Jurkat, Clone E6-1 (cell line): ENCODE measurements at places on chromosomes 16 and 17.

DNA sequence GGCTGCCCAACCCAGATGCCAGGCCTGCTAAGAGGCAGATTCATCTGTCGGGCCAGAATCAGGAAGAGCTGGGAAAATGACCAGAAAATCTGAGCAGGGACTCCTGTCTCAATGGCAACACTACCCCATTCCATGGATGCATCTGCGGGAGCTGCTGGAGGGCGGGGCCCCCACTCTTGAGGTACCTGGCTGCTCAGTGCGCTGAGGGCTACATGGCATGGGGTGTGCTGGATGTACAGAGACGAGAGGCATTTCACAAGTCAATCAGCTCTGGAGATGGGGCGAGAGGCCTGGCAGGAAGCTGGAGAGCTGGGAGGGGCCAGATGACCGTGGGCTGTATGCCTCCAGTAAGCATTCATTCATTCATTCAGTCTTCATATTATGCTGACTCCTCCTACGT, 6.4 kb downstream of the SDK2 start:
- no peak for DNase-seq

DNA sequence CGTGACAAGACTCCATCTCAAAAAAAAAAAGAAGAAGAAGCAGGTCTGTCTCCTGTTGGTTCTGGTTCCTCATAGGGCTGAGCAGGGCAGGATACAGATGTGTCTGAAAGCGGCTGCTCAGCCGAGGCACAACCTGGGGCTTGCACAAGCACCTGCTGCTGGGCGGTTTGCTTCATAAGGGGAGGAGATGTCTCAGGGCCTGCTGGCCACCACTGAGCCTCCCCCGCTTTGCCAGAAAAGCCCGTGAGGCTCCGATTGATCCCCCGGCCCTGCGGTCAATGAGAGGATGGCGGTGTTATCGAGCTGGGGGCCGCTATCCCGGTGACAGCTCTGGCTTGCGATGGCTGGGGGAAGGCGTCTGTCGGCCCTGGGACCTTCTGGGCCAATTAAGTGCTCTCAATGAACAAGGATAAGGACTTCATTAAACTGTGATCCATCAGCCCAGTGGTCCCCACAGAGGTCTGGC, 162.0 kb downstream of the SDK2 start:
- no peak for DNase-seq

- DNase-seq, result no peak
These were observed at the start of gene SLFN13 for GRCh38 chr17:35448214-35448898. Gene SLFN13, minus strand, starts transcription at chr17:35448766. Its CDS starts 3,086 bp downstream, at chr17:35445680.

- DNase-seq, result no peak
These were observed 68.5 kb upstream of the DNAH17 start for GRCh38 chr17:78645421-78646295.

- DNase-seq, result no peak
These were observed 327.3 kb upstream of the CDH8 start for GRCh38 chr16:62363501-62363900.

DNA sequence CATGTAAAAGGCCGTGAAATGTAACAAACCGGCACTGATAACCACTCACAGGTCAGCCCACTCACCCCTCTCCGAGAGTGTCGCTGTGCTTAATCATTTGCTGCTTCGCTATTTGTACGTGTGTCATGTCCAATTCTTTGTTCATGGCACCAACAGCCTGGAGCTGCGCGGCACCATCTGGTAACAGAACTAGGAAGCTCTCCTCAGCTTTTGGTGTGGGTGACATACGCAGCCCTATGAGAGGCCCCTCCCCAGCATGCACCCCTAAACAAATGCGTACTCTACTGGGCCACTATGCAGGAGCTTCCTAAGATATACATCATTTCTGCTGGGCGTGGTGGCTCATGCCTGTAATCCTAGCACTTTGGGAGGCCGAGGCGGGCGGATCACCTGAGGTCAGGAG, 2.3 kb upstream of the PECAM1 start:
- DNase-seq, result no peak

GRCh38 chr16:9708972-9709620, 473.1 kb downstream of the GRIN2A start:
- DNase-seq, result no peak

GRCh38 chr16:1193825-1194581, 31.1 kb downstream of the TPSG1 start:
- no peak for DNase-seq

DNA sequence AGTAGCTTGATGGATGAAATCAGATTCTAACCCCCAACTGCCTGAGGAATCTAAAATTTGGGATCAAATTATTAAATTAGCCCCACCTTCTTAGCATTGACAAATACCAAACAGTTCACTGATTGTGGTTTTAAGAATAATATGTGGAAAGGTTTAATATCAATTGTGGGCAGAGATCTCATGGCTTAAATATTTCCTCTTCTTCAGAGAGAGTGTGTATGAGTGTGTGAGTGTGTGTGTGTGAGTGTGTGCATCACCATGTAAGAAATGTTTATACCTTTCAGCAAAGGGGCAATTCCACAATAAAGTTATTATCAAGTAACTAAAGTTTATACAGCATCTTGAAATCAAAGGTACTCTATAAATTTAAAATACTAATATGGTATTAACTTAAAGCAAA, 3.2 kb downstream of the SMURF2 start:
- no peak for DNase-seq

DNA sequence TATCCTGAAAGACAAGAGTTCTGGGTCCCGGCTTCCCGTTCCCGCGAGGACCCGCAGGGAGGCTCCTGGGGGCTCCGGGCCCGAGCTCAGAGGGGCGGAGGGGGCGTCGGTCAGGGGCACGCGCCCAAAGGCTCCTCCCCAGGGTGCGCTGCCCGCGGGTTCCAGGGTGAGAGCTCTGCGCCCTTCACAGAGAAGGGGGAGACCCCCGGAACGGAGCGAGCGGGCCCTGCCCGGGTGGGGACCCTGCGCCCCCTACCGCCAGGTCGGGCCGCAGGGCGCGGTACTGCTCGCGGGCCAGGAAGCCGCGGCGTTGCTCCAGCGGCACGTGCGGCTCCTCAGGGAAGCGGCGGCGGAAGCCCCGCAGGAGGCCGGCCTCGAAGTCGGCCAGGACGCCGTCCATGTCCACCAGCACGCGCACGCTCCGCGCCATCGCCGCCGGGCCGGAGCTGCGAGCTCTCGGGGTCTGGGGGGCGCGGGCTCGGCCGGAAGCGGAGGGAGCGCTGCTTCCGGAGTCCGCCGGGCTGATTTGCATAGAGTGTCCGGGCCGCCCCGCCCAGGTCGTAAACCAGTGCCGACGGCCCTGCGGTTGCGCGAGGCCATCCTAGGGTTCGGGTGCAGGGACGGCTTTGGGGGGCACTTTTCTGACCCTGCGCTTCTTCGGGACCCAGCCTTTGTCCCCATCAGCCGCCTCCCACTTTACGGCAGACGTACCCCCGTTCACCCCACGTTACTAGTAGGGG, at the start of gene NT5C:
NT5C (minus strand) TSS at position 465 of the 740 bp plus-strand sequence; CDS start at position 430, 35 bp downstream.
- DNase-seq, result peak; percentile 49

- DNase-seq, result no peak
These were observed 11.6 kb upstream of the CSNK1D start for GRCh38 chr17:82285141-82285540.

- no peak for DNase-seq
These were observed 3.3 kb downstream of the MT1H start for GRCh38 chr16:56672761-56673536.

- DNase-seq, result no peak
These were observed 114.1 kb downstream of the PITPNC1 start for GRCh38 chr17:67491009-67491680.

DNA sequence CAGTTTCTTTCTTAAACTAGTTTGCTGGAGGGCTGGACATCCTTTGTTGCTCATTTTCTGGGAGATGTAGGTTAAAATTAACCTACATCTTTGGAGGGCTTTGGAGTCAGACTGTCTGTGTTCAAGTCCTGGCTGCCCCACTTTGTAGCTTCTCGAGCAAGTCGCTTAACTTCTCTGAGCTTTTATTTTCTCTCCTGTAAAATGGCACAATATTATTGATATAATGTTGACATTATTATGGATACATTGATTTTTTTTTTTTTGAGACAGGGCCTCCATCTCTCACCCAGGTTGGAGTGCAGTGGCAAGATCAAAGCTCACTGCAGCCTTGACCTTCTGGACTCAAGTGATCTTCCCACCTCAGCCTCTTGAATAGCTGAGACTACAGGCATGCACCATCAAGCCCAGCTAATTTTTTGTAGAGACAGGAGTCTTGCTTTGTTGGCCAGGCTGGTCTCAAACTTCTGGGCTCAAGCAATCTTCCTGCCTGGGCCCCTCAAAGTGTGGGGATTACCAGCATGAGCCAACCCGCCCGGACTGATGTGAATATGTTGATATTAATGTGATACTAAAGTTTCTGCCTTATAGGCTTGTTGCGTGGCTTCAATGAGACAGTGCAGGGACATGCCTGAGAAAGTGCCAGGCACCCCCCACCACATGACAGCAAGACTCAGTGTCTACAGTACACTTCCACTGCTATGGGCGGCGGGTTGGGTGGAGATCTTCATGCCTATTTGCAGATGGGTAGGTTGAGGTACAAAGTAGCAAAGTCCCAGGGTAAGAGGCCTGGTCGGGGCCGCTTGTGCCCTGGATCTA, 31.6 kb upstream of the RMI2 start:
- no peak for DNase-seq

GRCh38 chr16:65070831-65071432, 50.9 kb downstream of the CDH11 start:
- no peak for DNase-seq

DNA sequence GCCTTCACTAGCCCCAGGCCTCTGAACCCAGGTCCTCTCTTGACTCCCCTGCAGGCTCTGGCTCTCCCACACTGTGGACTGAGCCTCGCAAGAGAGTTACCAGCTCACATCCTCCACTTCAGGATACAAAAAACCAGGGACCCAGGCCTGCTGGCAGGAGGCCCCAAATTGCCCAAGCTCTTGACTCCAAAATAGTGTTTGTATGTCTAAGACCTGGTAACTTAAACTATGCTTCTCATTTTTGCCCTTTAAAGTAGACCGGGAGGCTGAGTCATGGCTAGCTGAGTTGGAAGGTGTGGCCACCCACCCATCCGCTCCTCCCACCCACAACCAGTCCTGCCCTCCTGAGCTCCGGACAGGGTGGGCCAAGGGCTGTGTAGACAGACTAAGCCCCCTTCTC, 250.0 kb downstream of the SOX9 start:
- DNase-seq, result no peak

- DNase-seq, result no peak
These were observed 20.3 kb upstream of the SLC52A1 start for GRCh38 chr17:5055543-5055942.
